Stimulated activated CD4-positive, alpha-beta T cell treated with anti-CD3 and anti-CD28 coated beads, Interleukin-15, amount 100 ng/mL, for 24 hours (primary cell): ENCODE measurements at places on chromosomes 4 and X.

GRCh38 chr4:177938226-177938625 lies 496.0 kb upstream of the AGA start:
- DNase-seq, result no peak

DNA sequence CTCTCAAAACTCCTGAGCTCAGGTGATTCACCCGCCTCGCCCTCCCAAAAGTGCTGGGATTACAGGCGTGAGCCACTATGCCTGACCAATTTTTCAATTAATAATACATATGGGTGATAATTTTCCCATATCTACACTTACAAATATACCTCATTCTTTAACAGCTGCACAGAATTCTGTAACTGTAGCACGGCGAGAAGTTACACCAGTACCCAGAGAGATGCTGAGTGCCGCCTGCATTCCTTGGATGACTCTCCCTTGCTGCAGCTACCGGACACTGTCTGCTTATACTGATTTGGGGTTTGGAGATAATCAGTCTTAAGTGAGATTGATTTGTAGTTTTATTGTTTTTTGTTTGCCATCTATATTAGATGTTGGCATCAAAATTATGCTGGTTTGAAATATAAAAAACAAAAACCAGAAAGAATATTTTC lies 5.8 kb downstream of the TIFA start:
- no peak for DNase-seq

DNA sequence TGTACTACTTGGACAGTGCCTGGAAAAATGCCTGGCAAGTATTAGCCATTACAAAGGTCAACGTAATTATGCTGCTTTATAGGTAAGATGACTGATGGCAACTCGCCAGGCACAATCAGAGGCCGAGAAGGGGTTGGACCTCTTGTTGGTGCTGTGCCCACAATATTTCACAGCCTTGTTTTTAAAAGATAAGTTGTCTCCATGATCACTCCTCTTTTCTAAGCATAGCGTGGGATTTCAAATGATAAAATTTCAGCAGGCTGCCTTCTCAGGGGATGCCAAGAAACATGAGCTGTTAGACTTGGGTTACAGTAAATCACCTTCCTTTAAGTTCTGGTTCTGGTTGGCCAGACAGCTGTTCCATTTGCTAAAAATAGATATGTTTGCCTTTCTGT lies 26.9 kb downstream of the HOPX start:
- DNase-seq, result no peak

DNA sequence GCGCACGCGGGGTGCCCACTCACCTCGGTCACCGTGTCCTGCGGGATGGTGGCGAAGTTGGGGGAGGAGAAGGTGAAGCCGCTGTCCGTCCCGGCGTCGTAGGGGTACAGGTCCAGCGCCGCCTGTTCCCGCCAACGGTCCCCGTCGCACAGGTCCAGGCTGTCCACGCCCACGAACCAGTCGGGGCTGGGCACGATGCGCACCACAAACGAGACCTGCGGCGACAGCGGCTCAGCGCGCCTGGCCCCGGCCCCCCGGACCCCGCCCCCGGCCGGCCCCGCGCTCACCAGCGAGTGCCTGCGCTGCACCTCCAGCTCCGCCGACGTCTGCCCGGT lies 1.4 kb downstream of the SPON2 start:
- no peak for DNase-seq

DNA sequence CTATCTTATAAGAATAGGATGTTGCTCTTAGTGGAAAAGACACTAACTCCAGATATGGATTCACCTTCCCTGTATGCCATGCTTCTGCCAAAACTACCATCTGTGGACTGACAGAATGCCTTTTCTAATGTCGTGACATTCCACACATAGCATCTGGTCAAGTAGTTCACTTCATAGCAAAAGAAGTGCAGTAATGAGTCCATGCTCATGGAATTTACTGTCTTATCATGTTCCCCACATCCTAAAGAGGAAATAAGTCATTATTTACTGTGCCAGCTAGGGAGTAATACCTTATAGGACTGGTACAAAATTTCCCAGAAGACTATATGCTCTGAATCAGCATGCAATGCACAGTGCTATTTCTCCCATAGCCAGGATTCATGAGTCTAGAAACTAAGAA lies 562.4 kb downstream of the TLL1 start:
- DNase-seq, result no peak

GRCh38 chrX:52213276-52213675 lies 28.6 kb downstream of the MAGED4 start:
- no peak for DNase-seq

GRCh38 chr4:118767109-118767508 lies 68.8 kb downstream of the SEC24D start:
- no peak for DNase-seq

DNA sequence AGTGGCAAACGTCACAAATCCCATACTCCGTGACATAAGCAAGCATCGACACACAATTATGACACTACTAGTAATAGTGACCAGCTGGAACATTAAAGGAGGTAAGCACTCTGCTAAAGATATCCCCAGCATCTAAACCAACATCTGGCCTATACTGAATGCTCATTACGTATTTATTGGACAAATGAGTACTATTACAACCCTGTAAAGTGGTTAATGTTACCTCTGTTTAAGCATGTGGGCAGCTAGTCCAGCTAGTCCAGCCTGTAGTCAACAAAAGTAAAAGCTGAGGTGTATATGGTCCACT lies 419 bp upstream of the RPGR start:
- DNase-seq, result no peak

DNA sequence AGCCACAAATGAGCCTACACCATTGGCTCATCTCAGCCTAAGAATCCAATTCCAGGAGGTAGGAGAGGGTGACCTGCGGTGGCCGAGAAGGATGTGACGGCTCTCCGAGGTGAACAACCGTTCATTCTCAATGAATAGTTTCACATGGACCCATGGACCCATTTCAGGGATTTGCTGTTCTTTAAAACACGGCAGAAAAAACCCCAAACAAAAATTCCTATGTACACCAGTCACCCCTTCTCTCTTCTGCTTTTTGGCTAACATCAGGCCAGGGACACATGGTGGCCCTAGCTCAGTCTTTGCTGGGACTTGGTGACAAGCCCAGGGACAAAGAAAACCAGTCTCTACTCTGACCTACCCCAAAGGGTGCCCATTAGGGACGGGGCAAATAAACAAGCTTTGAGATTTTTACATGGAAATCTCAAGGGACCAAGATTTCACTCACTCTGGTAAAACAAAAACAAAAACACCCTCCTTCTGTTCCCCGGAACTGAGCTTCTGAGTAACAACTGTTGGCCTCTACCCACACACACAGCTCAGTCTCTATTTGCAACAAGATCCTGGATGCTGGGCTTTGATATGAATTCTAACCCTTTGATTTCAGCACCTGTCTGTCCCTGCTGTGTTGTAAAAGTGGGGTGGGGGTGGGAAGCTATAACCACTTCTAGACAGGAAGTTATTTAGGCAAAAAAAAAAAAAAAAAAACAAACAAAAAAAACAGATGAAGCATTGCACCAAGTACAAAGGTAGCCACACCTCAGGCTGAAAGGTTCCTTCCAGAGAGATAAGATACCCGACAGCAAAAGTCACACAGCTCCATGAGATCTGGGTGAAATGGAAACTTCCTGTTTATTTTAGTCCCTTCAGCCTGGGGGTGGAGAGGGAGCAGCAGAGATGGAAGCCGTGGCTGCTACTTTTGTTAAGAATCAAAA lies 49.0 kb downstream of the DDX3X start:
- DNase-seq, result peak; percentile 13

DNA sequence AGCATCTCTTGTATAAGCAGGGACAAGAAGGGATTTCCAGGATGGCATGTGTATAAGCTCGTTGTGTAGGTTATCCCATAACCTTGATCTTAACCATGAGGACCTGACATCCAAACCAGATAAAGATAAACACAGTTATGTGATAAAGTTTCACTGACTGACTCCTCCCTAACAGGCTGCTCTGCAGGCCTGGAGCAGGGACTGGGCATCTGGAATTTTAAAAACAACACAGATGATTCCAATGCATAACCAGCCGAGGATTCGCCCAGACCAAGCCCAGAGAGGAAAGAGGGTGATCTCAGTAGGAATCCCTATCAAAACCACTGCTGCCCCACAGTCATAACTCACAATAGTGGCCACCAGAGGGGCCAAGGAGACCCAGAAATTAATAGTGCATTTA lies 22.7 kb downstream of the KLF3 start:
- DNase-seq, result no peak

- no peak for DNase-seq
Observed at GRCh38 chrX:71989768-71990426, 79.3 kb downstream of the NHSL2 start.

GRCh38 chrX:138018145-138018799 lies 452.3 kb downstream of the ZIC3 start:
- DNase-seq, result no peak

DNA sequence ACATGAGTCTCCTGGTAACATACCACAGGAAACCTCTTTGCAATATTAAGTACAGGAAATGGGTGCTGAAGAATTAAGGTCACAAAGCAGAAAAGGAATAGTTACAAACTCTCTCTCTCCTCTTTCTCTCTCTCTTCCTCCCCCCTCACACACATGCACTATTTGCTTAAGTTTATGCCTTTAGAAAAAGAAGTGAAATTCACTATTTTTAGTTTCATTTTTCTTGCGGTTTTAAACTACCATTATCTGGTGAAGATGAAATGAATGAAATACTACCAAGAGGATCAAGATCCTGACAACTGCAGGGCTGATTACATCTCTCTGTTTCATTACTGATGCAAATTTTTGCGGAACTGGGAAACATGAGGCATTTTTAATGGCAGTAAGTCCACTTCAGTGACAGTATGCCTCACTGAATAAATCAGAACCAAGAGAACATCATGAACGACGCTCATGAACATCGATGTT lies 64.3 kb upstream of the FTHL17 start:
- no peak for DNase-seq

DNA sequence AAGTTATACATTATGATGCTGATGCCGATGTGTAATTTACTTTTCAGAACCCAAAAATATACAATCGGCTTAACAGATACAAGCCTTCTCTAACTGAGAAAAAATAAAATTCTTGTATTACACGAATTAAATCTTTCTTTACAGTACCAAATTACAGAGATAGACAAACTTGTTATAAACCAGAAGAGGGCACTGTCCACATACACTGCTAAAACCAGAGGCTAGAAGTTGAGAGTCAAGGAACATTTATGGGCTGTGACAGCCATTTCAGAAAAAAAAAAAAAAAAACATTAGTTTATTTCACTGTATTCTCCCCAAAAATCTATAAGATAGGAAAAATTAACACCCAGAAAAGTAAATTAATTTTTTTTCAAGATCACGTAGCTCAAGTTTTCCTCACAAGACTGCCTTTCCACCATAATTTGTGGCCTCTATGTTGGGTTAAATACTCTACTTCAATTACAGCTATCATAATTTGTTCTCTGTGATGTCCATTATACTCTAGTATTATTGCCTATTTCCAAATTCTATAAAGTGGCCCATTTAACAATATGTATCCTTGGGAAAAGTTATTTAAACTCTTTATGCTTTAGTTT lies 12.0 kb downstream of the EREG start:
- DNase-seq, result no peak

GRCh38 chr4:119209077-119209476 lies 3.4 kb upstream of the USP53 start:
- peak; percentile 62 for DNase-seq

DNA sequence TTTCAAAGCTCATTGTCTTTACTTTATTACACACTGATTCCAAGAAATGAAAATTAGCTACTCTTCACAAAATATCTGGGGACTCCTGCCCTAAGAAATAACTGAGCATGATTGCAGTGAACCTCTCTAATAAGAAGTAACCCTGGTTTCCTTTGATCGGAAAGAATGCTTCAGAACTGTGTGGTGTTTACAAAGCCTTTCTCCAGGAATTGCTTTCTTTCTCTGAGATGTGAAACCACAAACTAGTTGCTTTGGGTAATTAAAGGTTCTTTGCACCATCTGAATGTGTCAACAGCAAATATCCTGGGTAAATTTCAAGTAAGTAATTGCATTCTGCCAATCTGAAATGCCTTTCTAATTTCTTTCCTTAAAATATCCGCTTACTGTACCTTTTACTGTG lies 292.9 kb upstream of the SLIT2 start:
- no peak for DNase-seq

GRCh38 chrX:107716816-107717700 lies 58.5 kb downstream of the TSC22D3 start:
- DNase-seq, result peak; percentile 83

- peak; percentile 51 for DNase-seq
Observed at GRCh38 chrX:129653971-129654651, 645 bp downstream of the APLN start.
